ENCODE measurements at places on chromosomes 6 and 20.

DNA sequence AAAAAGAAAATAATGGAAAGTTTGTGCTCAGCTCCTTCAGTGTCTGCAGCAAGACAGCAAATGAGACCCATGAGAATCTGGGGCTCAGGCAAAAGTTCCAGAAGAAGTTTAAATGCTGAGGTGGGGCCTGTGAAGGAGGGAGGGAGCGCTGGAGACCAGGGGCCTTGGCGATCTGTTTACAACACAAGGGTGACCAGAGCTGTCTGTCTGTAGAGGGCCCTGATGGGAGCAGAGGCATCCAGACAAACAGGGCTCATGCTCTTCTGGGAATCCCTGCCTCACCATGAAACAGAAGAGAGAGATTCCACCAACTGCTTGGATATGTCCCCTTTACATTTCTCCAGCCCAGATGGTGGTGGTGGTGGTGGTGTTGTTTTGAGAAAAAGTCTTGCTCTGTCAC is 79.3 kb upstream of the SHLD1 start:
- no peak for DNase-seq

GRCh38 chr20:48891235-48892048 is 30.1 kb upstream of the ARFGEF2 start:
- no peak for DNase-seq

GRCh38 chr6:13508711-13509705 is 21.6 kb upstream of the GFOD1 start:
- no peak for DNase-seq

- no peak for DNase-seq
These were observed 41.4 kb upstream of the ARID1B start for GRCh38 chr6:156735751-156736150.

DNA sequence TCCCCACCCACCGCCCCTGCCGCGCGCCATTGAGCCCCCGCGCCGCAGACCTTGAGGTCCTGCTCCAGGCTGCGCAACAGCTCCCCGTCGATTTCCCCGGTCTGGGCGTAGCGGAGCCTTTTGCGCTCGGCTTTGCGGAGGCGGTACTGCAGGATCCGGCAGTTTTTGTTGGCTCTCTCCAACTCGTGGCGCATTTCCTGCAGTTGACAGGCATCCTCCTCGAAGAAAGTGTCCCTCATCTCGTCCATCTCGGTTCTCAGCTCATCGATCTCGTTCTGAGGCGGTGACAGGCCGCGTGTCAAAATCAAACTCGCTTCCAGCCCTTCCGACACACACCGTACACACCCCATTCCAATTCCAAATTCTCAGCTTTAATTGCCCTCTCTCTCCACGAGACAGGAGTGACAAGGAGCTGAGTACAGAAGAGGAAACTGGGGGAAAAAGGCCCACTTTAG is 4.3 kb downstream of the MTCL3 start:
- peak; percentile 21 for DNase-seq

GRCh38 chr6:53724501-53724900 is 58.9 kb upstream of the KLHL31 start:
- DNase-seq: no peak

GRCh38 chr6:44476849-44477248 is 89.3 kb downstream of the CDC5L start:
- no peak for DNase-seq

DNA sequence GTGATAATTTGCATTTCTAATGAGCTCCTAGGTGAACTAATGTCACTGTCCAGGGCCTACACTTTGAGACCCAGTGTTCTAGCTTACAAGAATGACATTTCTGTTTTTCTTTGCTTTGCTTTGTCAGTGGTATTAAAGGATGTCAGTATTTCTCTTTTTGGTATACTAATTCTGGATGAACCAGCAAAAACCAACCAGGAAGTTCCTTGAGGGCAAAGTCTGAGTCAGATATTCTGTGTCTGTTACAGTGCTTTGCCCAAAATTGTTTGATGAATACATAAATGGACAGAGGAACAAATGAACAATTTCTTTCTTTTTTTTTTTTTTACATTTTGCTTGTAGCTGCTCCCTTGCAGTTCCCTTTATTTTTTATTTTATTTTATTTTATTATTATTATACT is 15.4 kb downstream of the COQ3 start:
- DNase-seq: no peak

GRCh38 chr6:79301290-79301689 is 66.8 kb upstream of the HMGN3 start:
- no peak for DNase-seq

DNA sequence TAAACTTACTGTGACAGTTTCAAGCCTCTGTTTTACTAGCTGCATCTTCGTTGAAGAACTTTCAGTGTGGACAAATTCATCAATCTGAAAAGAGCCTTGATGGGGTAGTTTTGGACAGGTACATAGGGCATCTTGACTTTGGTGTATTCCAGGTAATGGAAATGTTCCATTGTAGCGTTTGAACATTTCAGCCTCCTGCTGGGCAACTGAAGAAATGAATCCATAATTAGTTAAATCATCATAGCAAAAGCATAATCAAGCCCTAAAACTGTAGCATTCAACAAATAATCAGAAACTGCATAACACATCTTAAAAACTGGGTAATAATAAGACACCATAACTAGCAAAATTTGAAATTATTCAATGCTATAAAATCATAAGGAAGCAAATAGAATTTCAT is 86.2 kb downstream of the AHI1 start:
- no peak for DNase-seq

GRCh38 chr20:38805958-38806854 is 709 bp downstream of the PPP1R16B start:
- DNase-seq: peak; percentile 26

GRCh38 chr20:17531665-17532025 is 466 bp upstream of the BFSP1 start:
- no peak for DNase-seq

- DNase-seq: no peak
These were observed 482.5 kb downstream of the QKI start for GRCh38 chr6:163897030-163897429.

DNA sequence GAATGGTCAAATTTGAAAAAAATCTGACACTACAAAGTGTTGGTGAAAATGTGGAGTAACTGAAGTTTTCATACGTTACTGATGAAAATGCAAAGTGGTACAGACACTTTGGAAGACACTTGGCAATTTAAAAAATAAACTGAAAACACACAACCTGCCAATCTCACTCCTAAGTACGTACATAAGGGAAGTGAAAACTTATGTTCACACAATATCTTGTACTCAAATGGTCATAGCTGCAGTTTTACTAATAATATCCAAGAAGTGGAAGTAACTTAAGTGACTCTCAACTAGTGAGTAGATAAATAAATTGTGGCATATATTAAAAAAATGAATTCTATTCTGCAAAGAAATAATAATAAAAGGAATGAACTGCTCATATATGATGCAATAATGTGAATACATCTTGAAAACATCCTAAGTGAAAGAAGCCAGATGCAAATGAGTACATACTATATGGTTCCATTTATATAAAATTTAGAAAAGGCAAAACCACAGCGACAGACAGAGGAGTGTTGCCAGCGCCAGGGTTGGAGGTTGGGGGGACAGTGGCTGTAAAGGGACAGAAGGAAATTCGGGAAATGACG is 198.2 kb downstream of the ERMARD start:
- no peak for DNase-seq

- DNase-seq: no peak
These were observed 67.3 kb downstream of the DACT2 start for GRCh38 chr6:168252267-168252666.

Measured in activated T-helper 9 cell treated with anti-CD3 and anti-CD28 coated beads, Interleukin-2, amount 50 U/mL, for 16 hours (primary cell).